ENCODE measurements at places on chromosomes 4 and X.

- DNase-seq = no peak
- H3K4me1 ChIP-seq = peaks cover 8% of the 10 kb centered on the region
- H3K27me3 ChIP-seq = peaks cover 14% of the 10 kb centered on the region
Measured at GRCh38 chr4:142846729-142847596, 862 bp upstream of the INPP4B start.

- H3K36me3 ChIP-seq = no peaks in the 10 kb centered on the region
- no peak for DNase-seq
- no peak overlapping the region for H3K4me3 ChIP-seq
- H3K27me3 ChIP-seq = no peaks in the 10 kb centered on the region
- H3K4me1 ChIP-seq = no peaks in the 10 kb centered on the region
Measured at GRCh38 chr4:20074450-20074849, 177.3 kb upstream of the SLIT2 start.

DNA sequence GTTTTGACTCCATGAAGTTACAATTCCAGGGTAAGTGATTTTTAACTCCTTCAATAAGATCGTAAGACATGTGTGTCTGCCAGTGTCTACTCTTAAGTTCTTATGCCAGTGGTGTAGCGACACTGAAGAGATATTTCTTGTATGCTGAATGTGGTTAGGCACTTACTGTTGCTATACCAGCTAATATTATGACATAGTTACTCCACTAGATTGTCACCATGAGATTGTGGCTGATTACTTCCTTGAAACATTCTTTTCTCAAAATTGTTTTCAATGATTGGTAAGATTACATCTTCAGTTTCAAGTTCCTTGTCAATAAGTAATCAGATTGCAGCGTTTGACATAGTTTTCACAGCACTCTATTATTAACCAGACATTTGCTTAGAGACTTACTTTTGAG lies 60.6 kb upstream of the PAGE5 start:
- H3K4me1 ChIP-seq = peaks cover 4% of the 10 kb centered on the region
- no peak overlapping the region for H3K27ac ChIP-seq
- no peaks in the 10 kb centered on the region for H3K36me3 ChIP-seq

- H3K4me1 ChIP-seq = no peaks in the 10 kb centered on the region
- no peaks in the 10 kb centered on the region for H3K36me3 ChIP-seq
- no peak for DNase-seq
Measured at GRCh38 chrX:111460607-111461006, 48.6 kb upstream of the DCX start.

- no peaks in the 10 kb centered on the region for H3K27me3 ChIP-seq
- no peak overlapping the region for H3K4me3 ChIP-seq
- no peaks in the 10 kb centered on the region for H3K4me1 ChIP-seq
Measured at GRCh38 chr4:98300706-98301105, 39.5 kb downstream of the RAP1GDS1 start.

All from keratinocyte (primary cell).